GM13977 (cell line): ENCODE measurements at places on chromosomes 7 and 10.

- DNase-seq = peak; percentile 43
These were observed 783 bp downstream of the ANLN start for GRCh38 chr7:36390199-36391090.

DNA sequence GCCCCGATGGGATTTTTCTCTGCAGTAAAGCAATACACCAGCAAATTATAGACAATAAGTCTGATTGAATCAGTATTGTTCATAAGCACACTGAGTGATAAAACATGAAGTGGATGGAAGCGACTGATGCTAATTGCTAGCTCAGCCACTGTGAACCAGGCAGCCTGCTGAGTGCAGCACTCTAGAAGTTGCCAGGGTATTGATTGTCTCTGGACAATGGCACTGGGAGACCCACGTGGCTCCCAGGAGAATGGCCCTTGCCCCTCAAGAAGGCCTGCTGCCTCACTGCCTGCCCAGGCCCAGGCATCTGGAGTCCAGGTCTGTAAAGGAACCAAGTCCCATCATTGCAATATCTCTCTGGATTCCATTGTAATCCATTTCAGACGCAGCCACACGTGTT lies 80.4 kb upstream of the TCERG1L start:
- DNase-seq = no peak

- no peak for DNase-seq
These were observed 45.5 kb upstream of the SLC29A4 start for GRCh38 chr7:5237286-5237685.

DNA sequence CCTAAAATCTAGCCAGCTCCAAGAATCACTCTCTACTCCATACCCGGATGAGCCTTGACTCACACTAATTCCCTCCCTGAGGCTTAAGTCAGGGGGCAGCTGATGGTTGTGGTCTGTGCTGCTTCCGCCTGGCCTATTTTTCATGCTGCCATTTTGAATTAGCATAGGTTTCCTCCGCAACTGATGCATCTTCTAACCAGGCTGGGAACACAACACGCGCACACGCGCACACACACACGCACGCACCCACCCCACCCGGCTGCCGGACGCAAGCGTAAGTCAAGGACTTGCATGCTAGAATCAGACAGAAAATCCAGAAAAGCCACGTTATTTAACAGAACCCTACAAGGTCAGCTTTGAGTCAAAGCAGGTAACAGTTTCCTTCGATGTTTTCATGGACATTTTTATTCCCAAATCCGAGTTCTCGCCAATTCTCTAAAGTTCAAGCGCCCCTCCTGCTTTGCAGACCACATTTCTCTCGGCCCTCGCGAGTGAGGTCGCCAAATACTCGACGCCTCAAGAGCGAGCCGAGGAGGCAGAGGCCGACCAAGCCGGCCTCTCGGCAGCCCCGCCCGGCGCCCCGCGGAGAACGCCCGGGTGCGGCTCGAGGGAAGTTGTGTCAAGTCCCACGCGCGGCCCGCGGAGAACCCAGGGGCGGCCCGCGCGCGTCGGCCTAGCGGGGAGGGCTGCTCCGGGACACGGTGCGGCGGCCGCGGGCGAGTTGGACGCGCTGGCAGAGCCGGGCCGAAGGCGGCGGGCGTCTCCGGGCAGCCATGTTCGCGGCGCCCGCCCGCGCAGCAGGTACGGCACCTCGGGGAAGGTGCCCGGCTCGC lies 961 bp downstream of the SCRN1 start:
- DNase-seq = peak; percentile 77

DNA sequence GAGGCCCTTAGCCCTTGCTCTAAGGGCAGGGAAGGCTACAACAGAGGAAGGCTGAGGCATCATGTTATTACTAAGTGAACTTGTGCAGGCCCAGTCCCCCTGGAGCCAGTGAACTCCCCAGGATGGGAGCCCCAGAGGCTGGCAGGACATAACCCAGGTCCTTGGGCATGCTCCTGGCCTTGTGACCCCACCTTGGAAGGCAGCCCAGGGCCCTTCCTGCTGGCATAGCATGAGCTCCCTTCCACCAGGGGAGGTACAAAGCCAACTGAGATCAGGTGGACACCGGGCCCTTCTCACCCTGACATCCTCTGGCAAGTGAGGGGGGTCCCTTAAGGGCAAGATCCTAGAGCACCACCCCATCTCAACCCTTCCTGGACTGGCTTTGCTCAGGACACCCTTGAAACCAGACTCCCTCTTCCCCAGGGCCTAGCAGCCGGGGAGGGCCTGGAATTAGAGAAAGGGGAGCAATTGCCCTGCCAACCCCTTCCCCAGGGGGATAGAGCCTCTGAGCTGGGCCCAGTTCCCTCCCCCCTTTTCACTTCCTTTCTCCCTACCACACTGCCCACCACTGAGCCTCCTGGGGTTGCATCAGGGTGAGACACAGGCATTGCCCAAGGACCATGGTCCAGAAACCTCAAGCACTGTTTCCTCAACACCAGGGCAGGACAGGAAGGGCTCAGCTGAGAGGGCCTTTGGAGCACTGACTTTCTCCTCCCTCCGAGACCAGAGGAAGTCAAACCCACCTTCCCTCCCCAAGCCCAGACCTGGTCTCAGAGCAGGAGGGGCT lies 1.8 kb upstream of the VSIR start:
- no peak for DNase-seq

GRCh38 chr10:16770141-16770540 lies 47.1 kb downstream of the RSU1 start:
- no peak for DNase-seq

DNA sequence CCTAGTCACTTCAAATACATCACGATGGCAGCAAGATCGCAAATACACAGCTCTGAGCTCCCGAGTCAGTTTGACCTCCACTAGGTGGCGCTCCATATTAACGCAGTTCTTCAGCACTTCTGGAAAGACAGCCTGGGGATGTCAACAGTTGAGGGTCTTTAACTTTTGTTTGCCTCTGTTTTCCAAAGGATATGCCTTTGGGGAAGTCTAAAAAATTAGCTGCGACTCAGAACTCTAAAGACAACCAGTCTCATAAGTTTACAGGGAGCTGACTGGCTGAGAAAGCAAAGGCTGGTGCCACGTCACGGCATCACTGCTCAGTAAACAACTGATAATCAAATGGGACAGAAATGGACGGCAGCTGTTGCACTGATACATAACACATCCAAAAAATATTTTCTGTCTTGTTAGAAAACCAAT lies 458.8 kb downstream of the SORCS1 start:
- peak; percentile 44 for DNase-seq

DNA sequence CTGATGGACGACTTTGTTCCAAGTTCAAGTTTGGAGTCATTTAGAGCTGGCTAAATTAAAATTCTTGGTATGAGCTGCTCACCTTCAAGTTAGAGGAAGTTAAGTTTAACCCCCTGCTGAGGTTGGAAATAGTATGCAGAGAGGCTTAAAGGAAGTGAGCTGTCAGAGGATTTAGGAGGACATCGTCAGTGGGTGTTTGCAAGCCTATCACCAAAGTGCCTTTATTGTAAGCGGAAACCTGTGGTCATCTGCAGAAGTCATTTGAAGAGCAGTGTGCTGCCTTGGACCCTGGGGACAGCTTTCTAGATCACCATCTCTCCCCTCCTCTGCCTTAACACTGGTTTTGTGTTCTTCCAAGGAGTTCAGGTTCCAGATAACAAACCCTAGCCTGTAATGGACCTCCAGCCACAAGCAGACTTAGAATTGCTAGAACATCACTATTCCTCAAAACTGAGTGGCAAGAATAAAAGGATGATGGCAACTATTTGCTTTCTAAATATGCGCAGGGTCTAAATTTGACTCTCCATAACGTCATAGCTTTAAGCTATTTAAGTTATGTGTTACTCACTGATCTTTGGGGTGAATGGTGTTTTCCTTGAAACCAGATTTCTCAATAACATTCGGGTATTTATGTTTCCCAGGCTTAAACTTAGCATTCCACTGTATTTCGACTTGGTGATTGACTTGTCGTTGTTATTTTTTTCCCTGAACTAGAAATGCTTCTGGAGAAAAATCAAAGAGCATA lies 93.4 kb downstream of the SLC39A12 start:
- DNase-seq = no peak

DNA sequence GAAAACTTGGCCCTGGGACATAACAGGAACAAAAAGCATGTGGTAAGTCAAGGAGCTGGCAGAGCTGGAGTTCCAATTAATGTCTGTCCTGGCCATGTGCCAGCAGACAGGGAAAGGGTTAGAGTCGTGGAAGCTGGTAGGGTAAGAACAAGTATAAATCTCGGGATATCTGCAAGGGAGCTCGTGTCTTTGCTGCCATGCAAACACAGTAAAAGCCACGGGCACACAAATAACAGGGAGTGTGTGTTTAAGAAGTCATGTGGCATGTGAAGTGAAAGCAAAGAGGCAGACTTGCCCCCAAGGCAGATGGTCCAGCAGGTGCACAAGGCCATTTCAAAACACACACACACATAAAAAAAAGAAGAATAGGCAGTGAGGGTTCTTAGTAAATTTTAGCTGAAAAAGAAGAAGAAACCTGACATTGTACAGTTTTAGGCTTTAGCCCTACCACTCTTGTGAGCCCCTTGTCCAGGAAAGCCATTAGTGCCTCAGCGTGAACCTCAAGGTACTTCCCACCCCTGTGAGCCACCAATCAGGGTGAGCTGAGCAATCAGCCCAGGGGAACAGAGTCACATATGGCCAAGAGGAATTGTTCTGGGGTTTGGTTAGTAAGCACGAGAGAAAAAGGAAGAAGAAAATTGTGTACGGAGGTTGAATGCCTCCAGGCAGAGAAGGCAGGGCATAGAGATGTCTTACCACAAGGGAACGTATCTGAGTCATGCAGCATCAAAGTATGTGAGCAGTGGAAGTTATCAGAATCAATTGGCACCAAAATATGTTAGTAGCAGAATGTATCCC lies 32.8 kb upstream of the ARHGAP12 start:
- no peak for DNase-seq

- DNase-seq = no peak
These were observed 48.1 kb upstream of the PTPN12 start for GRCh38 chr7:77488986-77489385.

- DNase-seq = no peak
These were observed 89.3 kb downstream of the FANK1 start for GRCh38 chr10:125985557-125986240.

GRCh38 chr10:117214401-117214800 lies 17.1 kb downstream of the KCNK18 start:
- DNase-seq = no peak

GRCh38 chr7:75565132-75565837 lies 73.2 kb downstream of the SPDYE5 start:
- DNase-seq = no peak

DNA sequence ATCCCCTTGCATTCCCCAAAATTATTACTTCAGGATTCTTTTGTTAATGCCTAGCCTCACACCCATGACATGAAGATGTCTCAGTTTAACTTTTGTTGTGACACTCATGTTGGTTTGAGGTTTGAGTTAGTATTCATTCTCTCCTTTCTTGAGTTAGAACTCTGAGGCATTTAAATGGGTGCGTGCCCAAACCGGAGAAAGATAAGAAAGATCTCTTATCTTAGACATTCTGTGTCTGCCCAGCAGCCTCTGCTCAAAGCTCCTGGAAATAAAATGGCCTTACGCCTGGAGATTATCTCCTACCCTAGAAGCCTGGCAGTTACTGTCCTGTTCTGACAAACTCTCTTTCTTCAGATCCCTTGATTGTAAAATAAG lies 26.3 kb downstream of the WBP1L start:
- DNase-seq = no peak

- no peak for DNase-seq
These were observed 41.7 kb downstream of the RGS10 start for GRCh38 chr10:119500821-119501220.

GRCh38 chr10:94363251-94363565 lies 469 bp upstream of the NOC3L start:
- no peak for DNase-seq

DNA sequence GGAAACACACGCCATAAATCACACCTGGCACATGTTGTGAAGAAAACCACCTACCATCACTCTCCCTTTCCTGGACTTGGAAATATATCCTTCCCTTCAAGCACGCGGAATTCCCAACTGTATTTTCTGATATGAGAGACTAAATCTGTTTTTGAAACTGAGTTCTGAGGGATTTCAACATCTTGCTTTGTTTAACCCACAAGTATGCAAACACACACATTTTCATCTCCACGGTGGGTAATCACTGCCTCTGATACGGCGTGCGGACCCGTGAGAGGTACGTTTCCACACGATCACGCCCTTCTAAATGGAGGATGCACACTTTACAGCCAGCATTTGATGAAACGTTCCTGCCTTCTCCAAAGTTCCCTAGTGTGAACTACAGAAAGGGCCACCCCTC lies 83.4 kb downstream of the ZRANB1 start:
- DNase-seq = no peak

DNA sequence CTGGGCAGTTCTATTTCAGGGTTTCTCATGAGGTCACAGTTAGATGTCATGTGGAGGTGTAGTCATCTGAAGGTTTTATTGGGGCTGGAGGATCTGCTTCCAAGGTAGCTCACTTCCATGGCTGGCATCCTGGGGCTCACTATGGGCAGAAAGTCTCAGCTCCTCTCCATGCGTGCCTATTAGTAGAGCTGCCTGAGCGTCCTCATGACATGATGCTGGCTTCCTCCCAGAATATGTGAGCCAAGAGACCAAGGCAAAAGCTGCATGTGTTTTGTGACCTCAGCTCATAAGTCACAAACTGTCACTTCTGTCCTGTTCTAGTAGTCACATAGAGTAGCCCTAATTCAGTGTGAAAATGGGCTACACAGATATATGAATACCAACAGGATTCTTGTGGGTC lies 524.4 kb downstream of the SUGCT start:
- no peak for DNase-seq
